Fibroblast of skin of right quadriceps (primary cell): ENCODE measurements at places on chromosomes 4 and X.

DNA sequence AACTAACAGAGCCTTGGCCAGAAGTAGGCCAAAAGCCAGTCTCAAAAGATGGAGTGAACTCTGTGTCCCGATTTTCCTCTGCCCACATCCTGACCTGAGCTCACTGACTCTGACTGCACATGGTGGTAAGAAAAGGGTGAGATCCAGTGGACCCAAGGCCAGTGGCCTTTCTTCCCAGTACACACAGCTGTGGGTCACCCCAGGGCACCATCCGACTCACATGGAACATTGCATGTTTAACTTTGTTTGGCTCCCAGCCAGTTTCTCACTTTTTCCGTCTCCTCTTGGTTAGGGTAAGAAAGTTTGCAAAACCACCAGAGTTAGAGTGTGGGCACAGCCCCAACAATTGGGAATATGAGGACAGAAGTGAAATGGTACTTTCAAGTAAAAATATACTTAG, 69.8 kb downstream of the GAB1 start:
- peak; percentile 55 for DNase-seq

DNA sequence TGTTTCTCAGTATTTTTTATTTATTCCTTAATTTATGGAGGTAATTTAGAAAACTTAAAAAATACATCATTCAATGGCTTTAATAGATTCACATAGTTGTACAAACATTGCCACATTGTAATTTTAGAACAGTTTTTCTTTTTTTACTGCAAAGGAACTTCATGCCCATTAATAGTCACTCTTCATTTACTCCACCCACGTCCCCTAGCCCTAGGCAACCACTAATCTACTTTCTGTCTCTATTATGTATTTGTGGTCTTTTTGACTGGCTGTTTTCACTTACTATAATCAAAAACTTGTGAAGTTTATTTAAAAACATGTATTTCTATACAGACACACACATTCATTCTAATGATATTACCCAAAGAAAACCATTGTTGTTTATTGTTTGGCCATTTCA, 664.8 kb downstream of the GRID2 start:
- peak; percentile 7 for DNase-seq

DNA sequence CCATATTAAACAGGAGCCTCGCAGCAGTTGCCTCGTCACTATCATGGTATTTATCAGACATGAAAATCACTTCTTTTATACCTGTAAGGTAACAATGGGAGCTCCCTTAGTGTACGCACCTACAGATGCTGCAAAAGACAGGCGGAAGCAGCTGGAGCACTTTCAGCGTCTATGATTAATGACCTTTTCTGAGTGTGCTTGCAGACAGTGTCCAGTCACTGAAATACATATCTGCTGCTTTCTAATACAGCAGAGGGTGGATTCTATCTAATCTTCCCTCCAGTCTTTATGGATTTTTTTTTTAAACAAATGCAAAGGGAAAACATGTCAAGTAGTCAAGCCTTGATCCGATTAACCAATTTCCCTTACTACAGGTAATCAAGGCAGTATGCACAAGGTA, 24.1 kb downstream of the DCTD start:
- DNase-seq = no peak

- DNase-seq = no peak
Measured at GRCh38 chrX:33741807-33742206, 390.3 kb downstream of the FAM47A start.

DNA sequence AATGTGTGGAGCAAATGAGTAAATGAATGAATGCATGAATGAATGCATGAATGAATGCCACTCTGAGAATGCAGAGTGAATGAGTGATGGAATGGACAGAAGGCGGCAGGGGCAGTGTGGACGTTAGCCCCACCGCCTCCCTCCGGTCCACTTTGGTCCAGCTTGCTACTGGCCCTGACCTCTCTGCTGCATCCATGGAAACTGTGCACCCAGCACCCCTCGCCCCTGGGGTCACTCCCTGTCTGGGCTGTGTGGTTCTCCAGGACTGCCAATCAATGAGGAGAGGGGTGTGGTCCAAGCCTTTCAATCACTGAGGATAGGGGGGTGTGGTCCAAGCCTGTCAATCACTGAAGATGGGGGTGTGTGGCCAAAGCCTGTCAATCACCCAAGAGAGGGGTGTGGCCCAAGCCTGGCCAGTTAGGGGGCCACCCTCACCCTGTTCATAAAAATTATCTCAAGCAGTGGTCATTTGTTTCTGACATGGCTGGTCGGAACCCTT, 39.2 kb upstream of the ASMTL start:
- peak; percentile 3 for DNase-seq

DNA sequence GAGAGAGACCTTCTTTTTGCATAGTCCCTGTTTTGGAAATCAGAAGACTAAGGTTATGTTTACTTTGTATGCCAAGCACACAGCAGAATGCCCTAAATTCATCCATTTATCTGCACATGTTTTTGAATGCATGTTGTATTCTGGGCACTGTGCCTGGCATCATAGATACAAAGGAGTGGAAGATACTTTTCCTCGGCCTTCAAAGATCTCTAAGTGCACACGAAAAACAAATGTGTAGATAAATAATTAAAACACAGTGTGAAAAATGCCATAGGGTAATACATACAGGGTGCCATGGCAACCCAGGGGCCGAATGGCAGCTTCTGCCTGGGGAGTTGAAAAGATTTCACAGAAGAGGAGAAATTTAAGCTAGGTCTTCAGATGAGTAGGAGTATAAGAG, 390.6 kb upstream of the ATOH1 start:
- no peak for DNase-seq

DNA sequence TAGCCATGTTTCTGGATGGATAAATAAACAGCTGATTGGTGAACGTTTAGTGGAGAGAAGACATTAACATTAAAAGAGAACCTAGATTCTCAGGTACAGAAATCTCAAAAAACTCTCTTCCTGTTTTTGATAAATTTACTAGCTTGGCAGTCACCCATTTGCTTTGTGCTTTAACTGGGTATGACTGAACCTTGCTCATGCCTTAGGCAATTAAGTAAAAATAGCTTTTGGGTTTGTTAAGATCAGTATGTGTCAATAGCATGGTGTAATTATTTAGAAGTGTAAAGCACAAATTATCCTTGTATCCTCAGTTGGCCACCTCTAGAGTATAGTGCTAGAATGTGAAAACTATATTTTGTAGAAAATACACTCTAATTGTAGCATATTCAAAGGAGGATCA, 200.0 kb downstream of the CFAP299 start:
- DNase-seq = no peak

DNA sequence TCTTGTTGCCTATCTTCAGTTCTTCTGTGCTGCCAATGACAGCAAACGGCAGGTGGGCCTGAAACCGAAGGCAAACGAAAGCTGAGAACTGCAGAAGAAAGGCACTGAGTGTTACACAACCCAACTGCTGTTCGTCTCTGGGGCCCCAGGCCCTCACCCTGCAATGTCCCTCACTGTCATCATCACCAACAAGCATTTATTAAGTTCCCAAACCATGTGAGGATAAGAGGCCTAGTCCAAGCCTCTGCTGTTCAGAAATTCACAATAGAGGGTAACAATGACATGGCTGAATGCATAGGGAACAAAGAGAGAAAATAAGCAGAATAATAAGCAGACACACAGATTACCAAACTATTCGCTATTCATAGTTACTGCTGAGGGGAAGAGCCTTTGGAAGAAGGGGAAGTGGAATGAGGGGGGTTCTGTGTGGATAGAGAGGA, 34.5 kb upstream of the NKRF start:
- no peak for DNase-seq

DNA sequence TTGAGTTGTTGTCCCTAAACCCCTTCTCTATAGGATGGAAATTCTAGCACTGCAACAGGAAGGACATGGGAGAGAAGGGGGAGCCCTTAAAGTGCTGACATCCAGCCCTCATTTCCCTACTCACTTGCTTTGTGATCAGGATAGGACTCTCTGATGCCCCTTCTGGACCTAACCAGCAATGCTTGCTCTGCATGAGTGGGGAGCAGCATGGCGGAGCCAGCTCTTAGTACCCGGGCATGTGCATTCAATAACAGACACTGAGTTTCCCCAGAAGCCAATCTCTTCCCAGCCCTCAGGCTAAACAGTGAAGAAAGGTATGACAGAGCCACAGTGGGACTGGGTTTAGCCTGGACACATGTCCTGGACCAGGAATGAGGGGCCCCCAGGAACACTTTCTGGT, 14.0 kb downstream of the SOD3 start:
- no peak for DNase-seq

DNA sequence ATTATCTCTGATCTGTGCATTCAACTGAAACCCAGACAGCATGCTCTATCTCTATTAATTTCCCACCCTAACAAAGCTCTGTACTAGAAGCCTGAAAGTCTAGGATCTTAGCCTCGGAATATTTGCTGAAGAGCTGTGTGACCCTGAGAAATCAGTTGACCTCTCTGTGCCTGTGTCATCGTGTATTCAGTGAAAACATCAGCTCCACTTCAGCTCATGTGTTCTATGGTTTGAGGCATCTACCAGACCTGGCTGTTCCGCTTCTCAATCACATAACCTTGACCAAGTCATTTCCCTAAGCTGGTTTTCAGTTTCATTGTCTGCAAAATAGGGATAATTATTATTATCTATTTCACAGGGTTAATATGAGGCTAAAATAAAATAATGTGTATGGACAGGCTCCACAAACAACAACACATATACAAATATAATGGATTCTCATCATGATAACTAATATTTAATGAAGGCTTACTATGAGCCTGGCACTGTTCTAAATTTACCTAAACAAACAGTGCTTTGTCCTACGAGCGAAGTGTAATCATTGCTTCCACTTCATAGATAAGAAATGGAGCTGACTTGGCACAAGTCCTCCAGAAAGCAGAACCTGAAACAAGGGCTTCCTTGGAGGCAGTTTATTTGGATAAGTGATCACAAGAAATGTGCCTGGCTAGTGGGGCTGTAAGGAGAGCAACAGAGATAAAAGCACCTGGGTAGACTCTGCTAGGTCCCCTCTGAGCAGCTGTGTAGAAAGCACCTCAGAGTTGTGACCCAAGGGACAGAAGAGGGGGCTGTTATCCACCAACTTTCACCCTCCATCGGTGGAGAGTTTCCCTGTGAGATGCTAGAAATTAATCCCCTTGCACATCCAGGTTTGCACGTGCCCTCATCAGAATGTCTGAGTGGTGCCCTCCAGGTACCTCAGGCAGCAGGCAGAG, 356.9 kb downstream of the RAB28 start:
- DNase-seq = no peak
